ENCODE measurements at places on chromosomes 12 and 14.
A peak's percentile ranks its signal among the peaks of the same experiment; 100 is the strongest.

DNA sequence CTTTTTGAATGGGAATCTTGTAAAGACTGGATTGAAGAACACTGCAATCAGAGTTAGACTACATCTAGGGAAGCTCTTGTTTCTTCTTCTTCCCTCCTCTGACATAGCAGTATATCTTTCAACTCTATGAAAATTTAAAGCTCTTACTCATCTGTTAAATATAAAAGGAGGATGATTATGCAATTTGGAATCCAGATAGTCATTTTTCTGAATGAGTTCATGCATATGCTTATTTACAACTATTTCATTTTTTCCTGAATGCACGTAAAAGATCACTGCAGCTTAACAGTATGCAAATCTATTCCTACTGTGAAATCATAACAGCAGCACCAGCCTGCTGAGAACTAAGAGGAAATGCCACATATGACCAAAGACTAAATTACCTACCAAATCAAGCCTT, 133.5 kb upstream of the TMCC3 start:
- DNase-seq: no peak

GRCh38 chr12:2288001-2288400, 235.2 kb downstream of the CACNA1C start:
- no peak for DNase-seq

- peak; percentile 47 for DNase-seq
Measured at GRCh38 chr12:57008178-57008577, 1.8 kb upstream of the ZBTB39 start.

- DNase-seq: no peak
Measured at GRCh38 chr12:120175537-120175936, 19.0 kb downstream of the GCN1 start.

GRCh38 chr12:92010368-92010767, 135.3 kb downstream of the BTG1 start:
- no peak for DNase-seq

GRCh38 chr14:58789736-58790135, 152.0 kb downstream of the DACT1 start:
- no peak for DNase-seq

DNA sequence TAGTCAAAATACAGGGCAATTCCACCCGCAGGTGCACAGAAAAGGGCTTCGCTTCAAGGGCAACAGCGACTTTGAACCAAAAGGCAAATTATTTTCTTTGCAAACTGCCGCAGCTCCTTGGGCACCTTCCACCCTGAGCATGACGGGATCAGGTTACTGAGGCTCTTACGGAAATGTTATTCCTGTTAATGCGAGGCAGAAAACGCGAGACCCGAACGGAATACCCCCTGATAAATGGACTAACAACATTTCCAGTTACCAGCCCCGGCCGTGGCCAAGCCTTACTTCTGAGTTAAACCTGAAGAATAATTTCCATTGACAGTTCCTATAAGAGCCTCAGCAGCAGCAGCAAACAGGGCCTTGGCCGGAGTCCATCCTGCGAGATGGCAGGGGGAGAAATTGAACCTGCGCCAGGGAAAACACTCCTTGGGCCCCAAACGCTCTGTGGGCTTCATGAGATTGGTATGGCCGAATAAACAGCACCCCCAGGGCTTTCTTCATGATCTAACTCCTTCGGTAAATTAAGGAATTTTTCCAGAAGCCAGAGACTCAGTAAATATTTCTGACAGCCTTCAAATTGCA, 70.0 kb upstream of the DICER1 start:
- no peak for DNase-seq

DNA sequence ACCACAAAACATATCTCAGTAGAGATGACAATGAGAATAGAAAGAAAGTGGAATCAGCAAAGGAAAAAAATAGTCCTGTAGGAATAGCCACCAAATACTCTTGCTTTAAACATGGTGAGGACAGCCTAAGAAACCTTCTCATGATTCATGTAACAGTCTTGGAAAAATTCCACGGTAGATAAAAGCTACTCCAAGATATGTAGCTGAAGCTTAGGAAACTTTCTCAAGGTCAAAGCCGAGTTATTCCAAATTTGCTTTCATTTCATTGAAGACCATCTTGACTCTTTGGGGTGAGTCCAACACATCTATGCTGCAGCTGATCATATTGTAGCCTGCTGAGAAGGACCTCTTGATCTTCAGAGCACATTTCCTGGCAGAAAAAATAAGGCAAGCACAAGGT, 157.6 kb downstream of the PAH start:
- DNase-seq: no peak

- no peak for DNase-seq
Measured at GRCh38 chr14:79578470-79578869, 632.8 kb downstream of the DIO2 start.

DNA sequence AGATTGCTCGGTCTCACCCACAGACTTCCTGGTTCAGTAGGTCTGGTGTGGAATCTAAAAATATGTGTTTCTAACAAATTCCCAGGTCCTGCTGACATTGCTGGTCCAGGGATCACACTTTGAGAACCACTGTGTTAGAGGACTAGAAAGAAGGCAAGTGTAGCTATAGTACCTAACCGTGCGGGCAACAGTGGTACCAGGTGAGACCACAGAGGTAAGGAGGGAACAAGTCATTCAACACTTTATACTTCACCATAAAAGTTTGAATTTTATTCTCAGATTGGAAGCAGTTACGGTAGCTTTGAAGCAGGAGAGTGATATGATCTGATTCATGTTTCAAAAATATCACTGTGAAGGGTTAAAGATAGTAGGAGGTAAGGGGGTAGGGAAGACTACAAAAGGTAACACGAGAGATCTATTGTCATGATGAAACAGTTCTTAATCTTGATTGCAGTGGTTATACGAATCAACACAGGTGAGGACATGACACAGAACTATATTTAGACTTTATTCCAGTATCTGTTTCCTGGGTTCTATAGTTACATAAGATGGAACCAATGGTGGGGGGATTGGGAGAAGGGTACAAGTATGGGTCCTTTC, 73.5 kb downstream of the CDK17 start:
- DNase-seq: no peak

DNA sequence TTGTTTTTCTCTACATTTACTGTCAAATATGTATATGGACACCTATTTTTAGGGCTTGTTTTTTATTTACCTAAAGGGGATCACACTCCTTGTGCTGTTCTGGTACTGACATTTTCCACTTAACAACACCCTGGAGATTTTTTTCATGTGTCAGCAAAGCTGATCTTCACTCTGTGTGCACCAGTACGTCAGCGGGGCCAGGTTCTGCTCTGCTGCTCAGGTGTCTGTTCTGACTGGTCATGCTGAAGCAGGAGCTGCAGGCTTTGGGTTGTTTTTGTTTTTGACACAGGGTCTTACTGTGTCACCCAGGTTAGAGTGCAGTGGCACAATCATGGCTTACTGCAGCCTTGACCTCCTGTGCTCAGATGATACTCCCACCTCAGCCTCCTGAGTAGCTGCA, 81.9 kb upstream of the CCND2 start:
- DNase-seq: no peak

GRCh38 chr14:82905762-82906161, 1372.1 kb upstream of the SEL1L start:
- DNase-seq: no peak

GRCh38 chr14:65446159-65446558, 33.6 kb downstream of the FUT8 start:
- DNase-seq: no peak

DNA sequence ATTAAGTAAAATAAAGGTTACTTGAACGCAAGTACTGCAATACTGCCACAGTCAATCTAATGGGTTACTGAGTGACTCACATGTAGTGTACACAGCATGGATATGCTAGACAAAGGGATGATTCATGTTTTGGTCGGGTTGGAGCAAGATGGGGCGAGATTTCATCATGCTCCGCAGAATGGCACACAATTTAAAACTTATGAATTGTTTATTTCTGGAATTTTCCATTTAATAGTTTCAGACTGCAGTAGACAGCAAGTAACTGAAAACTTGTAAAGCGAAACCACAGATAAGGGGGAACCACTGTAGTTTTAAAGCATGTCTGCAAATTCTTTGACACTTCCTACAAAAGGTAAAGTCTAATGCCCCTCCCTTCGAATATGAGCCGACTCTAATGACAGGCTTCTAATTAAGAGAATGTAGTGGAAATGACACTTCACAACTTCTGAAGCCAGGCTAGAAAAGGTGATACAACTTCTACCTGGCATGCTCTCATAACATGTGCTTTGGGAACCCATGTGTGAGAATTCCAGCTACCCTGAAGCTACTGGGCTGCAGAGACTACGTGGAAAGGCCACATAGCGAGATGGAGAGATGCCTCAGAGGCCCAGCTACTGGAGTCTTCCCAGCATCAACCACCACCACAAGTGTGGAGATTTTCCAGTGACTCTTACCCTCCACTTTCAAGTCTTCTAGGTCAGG, 13.9 kb upstream of the TCP11L2 start:
- no peak for DNase-seq

- DNase-seq: no peak
Measured at GRCh38 chr12:27865421-27865820, 85.4 kb upstream of the MANSC4 start.

DNA sequence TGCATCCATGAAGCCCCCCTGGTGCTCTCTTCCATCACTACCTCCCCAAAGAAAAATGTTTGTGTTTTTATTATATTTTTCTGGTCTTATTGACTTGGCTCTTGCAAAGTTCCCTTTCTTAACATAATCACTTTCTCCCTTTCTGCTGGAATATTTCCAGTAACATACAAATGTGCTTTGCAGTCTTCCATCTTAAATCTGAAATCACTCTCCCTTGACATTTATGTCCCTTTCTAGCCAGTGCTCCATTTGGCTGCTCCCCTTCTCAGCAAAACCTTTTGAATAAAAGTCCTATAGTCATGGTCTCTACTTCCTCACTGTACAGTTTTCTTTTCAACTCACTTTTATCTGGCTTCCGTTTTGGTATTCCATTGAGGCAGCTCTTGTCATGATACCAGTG, 118.8 kb downstream of the SNAPC1 start:
- no peak for DNase-seq

DNA sequence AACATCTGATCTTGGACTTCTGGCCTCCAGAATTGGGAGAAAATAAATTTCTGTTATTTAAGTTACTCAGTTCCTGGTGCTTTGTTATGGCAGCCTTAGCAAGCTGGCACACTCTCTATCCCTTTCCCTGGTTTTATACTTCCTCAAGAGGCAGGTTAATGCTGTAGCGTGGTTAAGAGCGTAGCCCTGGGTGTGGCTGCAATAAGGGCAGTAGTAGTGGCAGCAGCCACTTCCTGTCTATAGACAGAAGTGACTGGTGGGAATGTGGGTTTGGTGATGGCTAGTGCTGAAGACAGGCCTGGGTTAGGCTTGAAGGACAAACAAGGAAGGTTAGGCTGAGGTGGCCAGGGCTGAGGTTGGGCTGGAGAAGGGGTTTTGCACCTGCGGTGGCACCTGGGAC, 3.6 kb upstream of the LGALS3 start:
- DNase-seq: no peak

GRCh38 chr12:5796171-5796958, 148.7 kb downstream of the ANO2 start:
- peak; percentile 2 for DNase-seq

DNA sequence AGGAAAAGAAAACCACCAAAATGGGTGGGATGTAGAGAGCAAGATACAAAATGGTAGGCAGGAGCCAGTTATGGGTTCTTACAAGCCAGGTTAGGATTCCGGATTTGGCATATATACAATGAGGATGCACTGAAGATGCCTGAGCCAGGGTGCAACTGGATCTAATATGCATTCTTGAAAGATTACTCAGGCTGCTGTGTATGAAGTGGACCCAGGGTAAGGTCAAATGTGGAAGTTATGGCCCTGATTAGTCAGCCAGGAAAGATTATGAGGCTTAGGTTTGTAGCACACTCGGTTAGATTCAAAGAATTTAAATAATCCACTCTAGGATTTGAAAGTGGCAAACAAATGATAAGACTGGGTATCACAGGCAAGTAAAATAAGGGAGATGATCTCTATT, 1750.7 kb upstream of the FLRT2 start:
- DNase-seq: no peak

Measured in NCI-H1694 (cell line).